ENCODE measurements at places on chromosomes 1 and 21.

DNA sequence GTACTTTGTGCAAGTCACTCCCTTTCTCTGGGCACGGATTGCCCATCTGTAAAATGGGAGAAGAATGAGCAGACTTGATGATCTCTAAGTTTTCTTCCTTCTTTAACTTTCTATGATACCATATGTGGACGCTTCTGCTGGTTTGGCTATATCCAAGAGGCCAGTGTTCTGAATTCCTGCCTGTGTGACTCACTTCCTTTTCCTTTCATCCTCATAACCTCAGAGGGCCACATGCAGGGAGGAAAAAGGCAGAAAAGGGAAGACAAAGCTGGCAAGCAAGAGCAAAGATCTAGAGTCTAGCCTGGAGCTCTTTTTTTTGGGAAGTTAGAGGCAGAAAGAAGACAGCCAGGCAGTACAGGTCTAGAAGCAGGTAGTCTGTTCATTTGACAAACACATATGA lies 151.2 kb downstream of the OMA1 start:
- no peak for DNase-seq

- no peak for DNase-seq
Measured at GRCh38 chr1:181062836-181063428, 25.6 kb upstream of the IER5 start.

DNA sequence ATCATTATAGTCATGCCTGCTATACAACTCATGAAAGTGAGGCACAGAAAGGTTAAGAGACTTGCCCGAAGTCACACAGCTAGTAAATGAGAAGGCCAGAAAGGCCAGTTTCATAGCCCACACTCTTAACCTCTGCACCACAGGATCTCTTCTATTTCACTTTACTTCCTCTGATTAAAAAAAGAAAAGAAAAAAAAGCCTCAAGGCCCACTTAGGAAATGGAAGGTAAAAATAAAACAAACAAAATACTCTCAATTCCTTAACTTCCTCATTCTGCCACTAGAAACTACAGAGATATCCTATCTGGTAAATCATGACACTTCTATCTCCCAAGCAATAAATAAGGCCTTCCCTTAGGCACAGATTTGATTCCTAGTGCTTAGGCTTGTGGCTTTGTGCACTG lies 7.6 kb upstream of the ENAH start:
- no peak for DNase-seq

- no peak for DNase-seq
Measured at GRCh38 chr1:170284016-170284415, 138.3 kb downstream of the NTMT2 start.

- DNase-seq = no peak
Measured at GRCh38 chr1:58816747-58817221, 32.9 kb upstream of the JUN start.

- DNase-seq = no peak
Measured at GRCh38 chr21:17819877-17820229, 697 bp upstream of the C21orf91 start.

DNA sequence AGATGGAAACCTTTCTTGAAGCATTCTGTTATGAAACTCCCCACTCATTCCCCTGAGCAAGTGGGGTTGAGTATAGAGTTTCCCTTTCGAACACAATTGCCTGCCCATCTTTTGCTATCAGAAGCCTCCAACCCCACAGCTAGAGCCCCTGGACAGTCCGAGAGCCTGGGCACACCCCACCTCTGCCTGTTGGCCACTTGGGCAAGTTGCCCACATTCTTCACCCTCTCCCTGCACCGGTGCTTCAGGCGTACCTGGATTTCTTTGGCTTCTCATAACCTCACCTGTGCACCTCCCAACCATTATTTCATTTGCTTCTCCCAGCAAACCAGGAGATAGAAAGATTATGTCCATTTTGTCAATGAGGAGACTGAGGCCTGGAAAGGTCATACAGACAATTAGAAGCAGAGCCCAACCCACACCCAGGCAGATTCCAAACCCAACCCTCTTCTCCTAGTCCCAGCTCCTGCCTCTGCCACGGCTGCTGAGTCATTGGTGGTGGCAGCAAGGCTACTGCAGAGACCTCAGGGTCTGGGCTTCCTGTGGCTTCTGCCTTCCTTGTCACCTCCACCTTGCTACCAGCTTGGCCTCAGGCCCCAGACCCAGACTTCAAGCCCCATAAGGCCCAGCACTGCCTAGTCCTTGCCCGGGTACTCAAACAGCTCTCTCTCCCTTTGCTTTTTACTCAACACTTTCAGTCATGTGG lies 118.7 kb upstream of the ZBTB40 start:
- no peak for DNase-seq

DNA sequence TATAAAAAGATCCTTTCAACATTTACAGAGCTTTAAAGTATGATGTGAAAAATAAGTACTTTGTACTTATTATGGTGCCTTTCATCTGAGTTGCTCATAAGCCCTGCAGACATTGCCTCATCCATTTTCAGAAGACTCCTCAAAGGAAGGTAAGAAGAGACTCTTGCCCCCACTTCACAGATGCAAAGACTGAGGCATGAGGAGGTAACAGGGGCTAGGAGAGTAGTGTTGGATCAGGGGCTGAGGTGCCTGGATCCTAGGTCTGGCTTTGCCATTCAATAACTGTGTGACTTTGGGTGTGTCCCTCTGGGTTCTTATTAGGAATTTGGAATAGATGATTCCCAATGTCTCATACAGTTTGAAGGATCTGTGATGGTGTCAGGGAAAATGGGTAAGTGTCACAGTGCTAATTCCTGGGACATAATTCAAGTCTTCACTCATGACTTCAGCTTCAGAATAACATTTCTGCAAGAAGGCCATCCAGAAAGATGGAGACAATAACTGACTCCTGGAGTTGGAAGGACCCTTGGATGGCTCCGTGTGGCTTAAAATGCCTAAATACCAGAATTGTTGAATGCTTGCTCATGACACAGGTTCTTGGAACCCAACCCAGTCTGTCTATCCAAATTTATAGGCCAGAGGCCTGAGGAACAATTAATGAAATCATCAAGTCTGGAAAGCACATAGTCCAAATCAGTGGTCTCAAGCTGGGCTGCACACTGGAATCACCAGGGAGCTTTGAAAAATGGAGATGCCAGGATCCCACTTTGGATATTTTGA lies 93.1 kb upstream of the RUNX1 start:
- no peak for DNase-seq

DNA sequence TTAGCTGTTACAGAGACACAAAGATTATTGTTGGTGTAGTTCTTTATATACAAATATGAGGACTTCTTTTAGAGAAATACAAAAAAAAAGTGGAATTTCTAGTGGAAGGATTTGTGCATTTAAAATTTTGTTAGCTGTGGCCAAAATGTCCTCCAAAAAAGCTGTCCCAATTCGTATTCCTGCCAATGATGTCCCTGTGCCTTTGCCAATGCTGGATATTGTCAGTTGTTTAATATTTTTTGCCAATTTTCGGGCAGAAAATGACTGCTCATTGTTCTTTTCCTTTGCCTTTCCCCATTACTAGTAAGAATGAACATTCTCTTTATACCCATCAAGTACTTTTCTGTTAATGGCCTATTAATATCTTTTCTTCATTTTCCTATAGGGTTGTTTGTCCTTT lies 110.0 kb upstream of the HOOK1 start:
- DNase-seq = no peak

DNA sequence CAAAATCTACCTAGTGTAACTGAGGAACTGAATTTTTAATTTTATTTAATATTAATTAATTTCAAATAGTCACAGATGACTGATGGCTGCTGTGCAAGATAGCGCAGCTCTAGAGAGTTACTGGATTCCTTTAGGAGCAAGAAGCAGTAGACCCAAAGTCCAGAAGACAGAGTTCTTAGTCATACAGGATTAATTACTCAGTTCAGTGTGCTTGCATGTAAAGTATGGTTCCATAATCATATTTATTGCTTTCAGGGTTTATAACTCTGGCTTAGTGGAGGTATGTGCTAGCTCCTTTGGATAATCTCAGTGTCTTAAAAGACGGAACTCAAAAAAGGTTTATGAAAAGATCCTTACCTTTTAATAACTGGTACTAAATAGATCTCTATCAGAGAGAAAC lies 17.4 kb downstream of the CEPT1 start:
- DNase-seq = no peak

- DNase-seq = no peak
Measured at GRCh38 chr1:172642970-172643369, 15.9 kb upstream of the FASLG start.

DNA sequence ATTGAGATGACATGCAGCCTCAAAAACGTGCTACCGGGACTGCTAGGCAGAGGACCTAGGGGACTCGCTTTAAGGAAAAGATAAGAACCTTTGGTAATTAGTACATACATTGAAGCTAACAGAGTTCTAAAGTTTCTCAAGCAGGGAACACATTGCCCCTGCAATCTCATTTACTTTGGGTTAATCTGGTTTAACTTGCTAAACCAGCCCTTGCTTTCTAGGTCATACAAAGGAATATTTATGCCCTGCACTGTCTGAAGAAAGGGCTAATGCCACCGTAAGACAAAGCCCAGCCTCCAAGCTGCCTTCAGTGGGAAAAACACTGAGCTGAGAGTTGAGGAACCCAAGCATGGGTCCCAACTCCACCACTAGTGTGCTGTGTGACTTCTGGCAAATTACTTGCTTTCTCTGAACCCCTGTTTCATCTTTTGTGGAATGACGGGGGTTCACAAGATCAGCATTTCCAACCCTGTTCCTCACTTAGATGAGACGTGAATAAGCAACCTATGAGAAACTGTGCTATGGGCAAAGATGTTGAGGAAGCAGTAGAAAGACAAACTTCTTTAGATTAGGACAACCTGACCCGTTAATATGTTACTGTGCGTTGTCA lies 66.3 kb downstream of the VWA5B1 start:
- no peak for DNase-seq

DNA sequence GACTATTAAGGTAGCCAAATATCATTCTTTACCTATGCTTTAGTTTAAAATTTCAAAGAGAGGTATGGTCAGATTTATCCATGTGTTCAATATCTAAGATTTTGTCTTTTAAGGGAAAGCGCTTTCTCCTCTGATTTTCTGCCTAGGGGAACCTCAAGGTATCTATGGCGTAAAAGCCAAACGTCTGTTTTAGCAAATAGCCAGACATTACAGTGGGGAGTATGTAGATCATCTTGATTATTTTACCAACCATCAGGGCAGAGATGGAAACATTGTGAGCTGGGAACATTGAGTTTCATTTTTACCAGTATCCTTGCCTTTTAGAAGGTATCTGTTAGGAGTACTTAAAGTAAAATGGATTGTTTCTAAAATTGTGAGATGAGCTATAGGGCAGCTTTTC lies 71.0 kb downstream of the LEPR start:
- DNase-seq = no peak

DNA sequence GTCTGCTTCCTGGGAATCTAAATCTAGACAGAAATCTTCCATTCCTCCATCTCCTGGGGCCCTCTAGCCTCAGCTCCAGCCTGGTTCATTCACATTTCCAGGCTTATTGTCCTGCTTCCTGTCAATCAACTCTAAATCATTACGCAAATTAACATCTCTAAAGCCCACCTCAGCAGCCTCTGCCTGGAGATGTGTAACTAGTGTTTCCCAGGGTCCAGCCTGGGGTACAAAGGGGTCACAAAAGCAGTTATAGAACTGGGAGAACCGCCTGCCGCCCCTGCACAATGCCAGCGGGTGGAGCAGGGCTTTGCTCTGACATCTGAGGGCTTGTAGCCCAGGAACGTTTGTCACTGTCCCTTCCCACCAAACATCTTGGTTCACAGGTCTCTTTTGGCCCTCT lies 373.5 kb downstream of the RRAGC start:
- no peak for DNase-seq

All from T-helper 22 cell (primary cell).